MG63 (cell line): ENCODE measurements at places on chromosomes 1 and 21. TPM values are rescaled to one million over a fixed set of nuclear protein-coding genes. Genes with fewer than 3 reads are reported as not detected.

DNA sequence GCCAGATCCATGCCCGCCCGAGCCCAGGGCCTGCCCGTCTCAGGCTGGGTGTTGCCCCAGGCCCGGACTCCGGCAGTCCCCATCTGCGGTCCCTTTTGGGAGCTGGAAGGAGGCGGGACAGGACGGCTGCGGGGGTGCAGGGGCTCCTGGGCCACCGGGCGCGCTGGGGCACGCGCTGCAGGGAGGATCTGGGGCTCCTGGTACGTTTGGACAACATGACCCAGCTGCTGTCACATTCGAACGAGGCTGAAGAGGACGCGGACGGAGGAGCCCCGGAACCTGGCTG, 6.6 kb upstream of the CALML6 start:
- peak; percentile 22 for DNase-seq

DNA sequence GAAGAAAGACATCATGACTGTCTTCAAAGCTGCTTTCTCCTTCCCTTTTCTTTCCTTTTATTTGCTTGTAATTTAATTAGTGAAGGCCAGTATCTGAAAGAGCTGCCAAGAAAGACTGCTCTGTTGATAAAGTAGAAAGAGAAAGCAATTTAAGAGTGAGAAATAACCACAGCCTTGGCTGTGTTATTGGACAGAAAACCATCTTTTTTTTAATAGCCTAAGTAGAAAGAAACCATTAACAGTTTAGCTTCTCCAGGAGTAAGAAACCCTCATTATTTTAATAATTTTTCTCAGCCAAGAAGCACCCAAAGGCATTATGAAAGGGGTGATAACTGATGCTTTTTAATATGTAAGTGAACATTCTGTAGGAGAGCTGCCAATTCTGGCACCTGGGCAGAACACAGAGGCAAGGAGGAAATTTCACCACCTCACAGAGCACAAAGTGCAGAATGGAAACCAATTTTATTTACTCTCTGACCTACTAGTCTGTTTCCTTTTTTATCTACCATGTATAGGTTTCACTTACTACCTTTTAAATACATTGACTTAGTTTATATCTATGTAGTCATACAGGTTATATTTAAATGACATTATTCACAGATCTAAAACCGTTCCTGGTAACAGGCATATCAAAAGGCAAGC, 703.2 kb downstream of the MRPL39 start:
- DNase-seq: no peak

DNA sequence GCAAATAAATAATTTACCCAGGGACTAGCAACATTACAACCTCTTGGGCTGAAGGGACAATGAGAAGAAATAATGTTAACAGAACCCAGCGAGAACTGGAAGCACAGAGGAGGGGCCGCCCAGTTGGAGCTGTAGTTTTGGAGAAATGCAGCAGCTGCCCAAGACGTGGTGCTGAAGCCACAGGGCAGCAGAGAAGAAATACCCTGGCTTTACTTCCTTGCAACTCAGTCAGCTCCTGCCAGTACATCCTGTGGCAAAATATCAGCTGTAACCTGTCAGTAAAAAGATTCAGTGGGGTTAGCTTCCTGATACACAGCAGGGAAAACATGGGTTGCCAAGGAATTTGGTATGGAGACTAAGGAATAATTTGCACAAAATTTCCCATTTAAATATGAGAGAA, 283.6 kb upstream of the USP25 start:
- DNase-seq: no peak

The GJB3 gene
- not detected in 2 replicates for total RNA-seq

GRCh38 chr1:42952303-42953001, 6.2 kb downstream of the SLC2A1 start:
- DNase-seq: no peak

- DNase-seq: no peak
These were observed 118.6 kb downstream of the PROX1 start for GRCh38 chr1:214106375-214106774.

DNA sequence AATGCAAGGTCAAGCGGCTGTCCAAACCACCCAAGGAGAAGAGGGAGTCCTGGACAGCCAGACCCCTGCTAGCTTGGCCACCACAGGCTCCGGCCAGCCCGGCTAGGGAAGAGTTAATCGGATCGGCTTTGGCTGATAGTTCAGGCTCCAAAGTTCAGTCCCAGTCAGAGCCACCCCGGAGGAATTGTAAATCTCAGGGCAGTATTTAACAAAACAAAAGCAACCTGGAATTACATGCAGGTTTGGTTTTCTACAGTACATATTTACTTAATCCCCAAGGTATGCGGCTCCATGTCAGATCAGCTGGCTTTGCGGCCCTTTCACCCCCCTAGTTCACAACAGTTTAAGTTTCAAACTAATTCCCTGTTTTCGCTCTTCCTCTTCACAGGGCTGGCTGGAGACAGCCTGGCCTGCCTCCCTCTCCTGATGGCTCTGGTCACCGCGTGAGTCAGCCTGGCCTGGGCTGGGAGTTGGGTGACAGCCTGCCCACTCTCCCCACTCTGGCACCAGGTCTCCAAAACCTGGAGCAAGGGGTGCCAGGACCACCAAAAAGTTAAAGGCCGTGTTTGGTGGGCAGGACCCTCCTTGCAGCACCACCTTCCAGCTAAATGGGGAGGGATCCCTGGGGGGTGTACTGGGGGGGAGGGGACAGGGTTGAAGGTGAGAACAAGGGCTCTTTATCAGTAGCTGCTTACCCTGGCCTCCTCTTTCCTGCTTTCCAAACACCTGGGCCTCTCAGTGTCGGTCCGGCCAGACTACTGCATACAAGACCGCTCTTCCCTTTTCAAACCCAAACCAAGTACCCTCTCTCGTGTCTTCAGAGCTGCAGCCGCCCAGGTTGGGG, 1.9 kb downstream of the DHRS3 start:
- DNase-seq: peak; percentile 73

GRCh38 chr21:16454399-16454798, 724.6 kb downstream of the USP25 start:
- no peak for DNase-seq

The LEFTY1 gene
- total RNA-seq: not detected in 2 replicates

The PLEKHO1 gene
- 9.9 and 15.8 TPM in 2 replicates for total RNA-seq

The C1orf116 gene
- total RNA-seq: 0.26 TPM in 1 of 2 replicates, not detected in the other

DNA sequence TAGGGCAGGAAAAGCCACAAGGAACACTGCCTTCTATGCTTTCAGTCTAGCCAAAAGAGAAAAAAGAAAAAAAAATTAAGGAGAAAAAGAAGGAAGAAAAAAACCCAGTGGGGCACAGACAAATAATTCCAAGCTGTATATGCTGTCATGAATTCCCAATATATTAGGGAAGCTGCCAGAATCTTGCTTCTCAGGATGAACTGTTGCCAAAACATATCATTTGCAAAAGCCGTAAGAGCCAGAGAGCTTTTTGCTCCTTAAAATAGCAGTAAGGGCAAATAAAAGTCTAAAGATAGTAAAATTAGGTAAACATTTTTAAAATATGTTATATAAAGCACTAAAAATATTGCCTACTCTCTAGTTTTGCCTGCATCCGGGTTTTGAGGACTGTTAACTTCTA, 52.1 kb downstream of the PGM1 start:
- DNase-seq: no peak

The SPTA1 gene
- not detected in 2 replicates for total RNA-seq

- no peak for DNase-seq
These were observed 34.7 kb upstream of the USP24 start for GRCh38 chr1:55249646-55250398.

The PRRX1 gene
- total RNA-seq: 0.27 and 1.2 TPM in 2 replicates
